ENCODE measurements at places on chromosomes 12 and 14. TPM values are rescaled to one million over a fixed set of nuclear protein-coding genes. Genes with fewer than 3 reads are reported as not detected.
A peak's percentile ranks its signal among the peaks of the same experiment; 100 is the strongest.

Gene CCDC38
- 1.0 TPM for total RNA-seq

GRCh38 chr12:53968214-53969127 lies 4.5 kb upstream of the HOXC11 start:
- no peak for DNase-seq

Gene CD4
- total RNA-seq, result 285 TPM

DNA sequence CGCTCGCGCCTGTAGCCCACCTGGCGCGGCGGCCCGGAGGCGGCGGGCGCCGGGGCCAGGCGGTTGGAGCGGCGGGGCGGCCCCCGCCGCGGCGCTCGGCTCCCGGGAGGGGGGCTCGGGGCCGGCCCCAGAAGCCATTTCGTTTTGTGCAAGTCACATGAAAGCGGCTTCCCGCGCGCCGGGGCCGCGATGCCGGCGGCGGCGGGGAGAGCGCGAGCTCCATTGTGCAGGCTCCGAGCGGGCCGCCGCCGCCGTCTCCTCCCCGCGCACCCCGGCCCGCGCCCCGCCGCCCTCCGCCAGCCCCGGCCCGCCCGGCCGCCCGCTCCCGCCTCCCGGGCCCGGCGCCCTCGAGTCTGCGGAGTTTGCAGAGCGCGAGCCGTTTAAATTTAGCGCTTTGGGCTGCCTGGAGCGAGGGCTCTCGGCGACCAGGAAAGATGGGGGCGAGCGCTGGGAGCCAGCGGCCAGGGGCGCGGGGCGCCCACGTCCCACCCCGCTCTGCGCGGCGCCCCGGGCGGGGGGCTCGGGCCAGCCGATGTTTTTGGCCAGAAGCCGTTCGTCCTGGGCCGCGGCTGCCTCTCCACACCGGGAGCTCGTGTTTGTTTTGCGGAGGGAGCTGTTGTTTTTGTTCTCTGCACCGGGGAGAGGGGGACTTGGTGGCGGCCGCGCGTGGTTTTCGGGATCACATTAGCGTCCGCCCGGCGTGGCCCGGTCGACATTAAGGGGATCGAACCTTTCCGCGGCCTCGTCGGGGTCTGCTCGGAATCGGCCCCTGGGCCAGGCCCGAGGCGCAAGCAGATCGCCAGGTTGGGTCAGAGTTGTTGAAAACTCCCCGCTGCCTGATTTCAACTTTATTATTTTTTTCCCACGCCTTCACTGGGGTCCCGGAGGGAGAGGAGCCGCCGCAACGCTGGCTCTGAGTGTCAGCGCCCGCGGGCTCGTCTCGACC lies 982 bp downstream of the BCL7A start:
- no peak for DNase-seq

DNA sequence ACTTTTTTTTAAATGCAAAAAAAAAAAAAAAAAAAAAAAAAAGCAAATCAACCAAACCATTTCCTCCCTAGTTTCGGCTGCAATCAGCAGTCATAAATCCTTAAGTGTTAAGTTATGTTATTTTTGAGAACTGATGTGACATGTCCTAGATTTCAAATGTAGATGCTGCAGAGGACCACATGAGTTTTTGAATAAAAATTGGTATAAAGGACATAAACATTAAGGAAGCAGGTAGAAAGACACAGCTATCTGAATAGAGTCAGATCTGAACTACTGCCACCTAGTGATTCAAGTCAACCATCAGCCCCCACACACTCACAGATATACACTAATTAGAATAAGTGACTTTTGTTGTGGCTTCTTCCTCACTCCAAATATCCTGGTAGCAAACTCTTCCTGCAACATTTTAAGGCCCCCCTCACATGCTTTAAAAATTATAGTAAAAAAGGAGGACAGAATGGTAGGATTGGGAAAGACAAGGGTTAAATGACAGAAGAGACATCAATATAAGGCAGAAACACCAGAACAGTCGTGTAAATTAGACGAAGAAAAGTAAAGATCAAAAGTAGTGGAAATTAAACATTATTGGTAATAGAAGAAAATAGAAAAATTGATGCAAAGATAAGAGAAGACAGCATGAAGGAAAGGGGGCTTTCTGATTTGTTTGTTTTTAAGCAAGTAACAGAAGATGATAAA lies 394.5 kb upstream of the ATP2B1 start:
- no peak for DNase-seq

GRCh38 chr12:97572220-97572619 lies 109.6 kb downstream of the RMST start:
- no peak for DNase-seq

Gene IL26
- total RNA-seq, result not detected

Gene PROX2
- total RNA-seq, result not detected

- no peak for DNase-seq
Observed at GRCh38 chr14:76109087-76109880, 42.4 kb upstream of the GPATCH2L start.

DNA sequence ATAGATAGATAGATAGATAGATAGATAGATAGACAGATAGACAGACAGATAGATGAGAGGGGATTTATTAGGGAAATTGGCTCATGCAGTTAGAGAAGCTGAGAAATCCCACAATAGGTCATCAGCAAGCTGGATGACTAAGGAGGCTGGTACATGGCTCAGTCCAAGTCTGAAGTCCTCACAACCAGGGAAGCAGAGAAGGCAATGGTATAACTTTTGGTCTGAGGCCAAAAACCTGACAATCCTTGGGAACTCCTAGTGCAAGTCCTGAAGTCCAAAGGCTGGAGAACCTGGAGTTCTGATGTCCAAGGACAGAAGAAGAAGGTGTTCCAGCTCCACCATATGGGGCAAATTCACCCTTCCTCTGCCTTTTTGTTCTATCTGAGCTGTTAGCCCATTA lies 517.6 kb upstream of the ATP2B1 start:
- DNase-seq, result no peak

DNA sequence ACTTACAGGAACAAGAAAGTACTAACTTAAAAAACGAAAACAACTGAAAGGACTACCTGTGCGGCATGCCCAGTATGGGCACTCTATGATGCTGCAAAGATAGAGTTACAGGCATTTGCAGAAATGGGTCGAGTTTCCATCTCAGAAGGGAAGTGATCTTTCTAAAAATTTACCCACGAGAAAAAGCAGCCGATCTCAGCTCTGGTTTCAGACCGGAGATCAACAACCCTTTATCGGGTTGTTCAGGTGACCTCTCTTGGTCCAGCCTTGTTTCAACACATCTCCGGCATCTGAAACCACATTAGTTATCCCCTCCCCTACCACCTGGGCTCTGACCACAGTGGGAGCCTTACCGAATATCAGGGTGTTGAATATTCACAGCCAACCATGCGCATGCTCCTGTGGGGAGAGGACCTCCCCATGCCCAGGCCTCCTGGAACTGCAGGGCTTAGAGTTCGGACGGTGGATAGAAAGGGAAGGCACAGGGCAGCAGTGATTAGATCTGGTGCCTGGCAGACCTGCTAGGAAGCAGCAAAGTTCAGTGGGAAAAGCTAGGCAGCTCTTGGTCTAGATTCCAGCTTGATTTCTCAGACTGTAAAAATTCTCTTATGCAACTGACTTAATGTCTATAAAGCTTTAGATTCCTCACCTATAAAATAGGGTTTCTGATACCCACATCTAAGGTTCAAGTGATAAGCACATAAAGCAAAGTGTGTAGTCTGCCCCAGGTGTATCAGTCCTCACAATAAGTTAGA lies 906.0 kb downstream of the VRK1 start:
- DNase-seq, result peak; percentile 57

- no peak for DNase-seq
Observed at GRCh38 chr12:131314524-131315090, 360.9 kb downstream of the ADGRD1 start.

- peak; percentile 92 for DNase-seq
Observed at GRCh38 chr14:93939304-93940229, 12.4 kb downstream of the FAM181A start.

Data from CD4-positive, alpha-beta memory T cell (primary cell).